ENCODE measurements at places on chromosomes 3 and 15. TPM values are rescaled to one million over a fixed set of nuclear protein-coding genes. Genes with fewer than 3 reads are reported as not detected.

DNA sequence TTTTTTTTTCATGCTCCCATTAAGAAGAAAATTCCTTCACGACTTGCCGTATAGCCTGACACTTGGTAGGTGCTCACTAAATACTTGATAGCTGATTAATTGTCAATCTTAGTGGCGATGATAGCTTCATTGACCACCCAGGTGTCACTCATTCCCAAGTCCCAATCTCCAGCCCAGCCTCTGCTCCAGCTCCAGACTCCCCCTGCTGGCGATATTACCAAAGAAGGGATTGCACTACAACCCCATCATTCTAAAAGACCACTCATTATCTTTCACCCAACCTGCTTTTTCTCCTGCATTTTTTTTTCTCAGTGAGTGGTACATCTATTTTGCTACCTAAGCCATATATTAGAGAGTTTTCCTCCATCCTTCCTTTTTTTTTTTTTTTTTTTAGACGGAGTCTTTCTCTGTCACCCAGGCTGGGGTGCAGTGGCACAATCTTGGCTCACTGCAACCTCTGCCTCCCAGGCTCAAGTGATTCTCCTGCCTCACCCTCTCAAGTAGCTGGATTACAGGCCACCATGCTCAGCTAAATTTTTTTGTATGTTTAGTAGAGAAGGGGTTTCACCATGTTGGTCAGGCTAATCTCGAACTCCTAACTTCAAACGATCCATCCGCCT is 19.5 kb upstream of the COMMD2 start:
- no peaks in the 10 kb centered on the region for H3K36me3 ChIP-seq
- no peaks in the 10 kb centered on the region for H3K27me3 ChIP-seq
- no peak overlapping the region for H3K27ac ChIP-seq
- no peaks in the 10 kb centered on the region for H3K4me1 ChIP-seq
- no peak overlapping the region for H3K4me3 ChIP-seq
- no peak for DNase-seq

DNA sequence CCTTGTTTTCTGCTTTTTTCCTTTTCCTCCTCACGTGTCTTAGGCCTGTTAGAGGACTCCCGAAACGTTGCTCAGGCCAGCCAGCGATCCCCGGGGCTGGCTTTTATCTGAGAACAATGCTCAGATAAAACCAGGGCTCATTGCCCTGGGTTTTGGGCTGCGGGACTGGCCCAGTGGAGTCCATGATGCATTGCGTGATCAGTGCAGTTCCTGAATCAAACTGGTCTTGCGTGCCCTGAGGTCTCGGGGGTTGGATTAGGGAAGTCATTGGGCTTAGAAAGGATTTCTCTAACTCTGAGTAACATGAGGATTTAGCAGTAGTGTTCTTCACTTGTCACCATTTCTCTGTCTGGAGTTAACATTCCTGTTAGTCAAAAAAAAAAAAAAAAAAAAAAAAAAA is 66.3 kb downstream of the CCR1 start:
- H3K27ac ChIP-seq: no peak overlapping the region
- no peaks in the 10 kb centered on the region for H3K36me3 ChIP-seq
- DNase-seq: no peak
- no peaks in the 10 kb centered on the region for H3K4me1 ChIP-seq

GRCh38 chr3:61877359-61878138 is 316.2 kb downstream of the PTPRG start:
- DNase-seq: no peak
- H3K27ac ChIP-seq: no peak overlapping the region
- no peaks in the 10 kb centered on the region for H3K36me3 ChIP-seq
- no peaks in the 10 kb centered on the region for H3K27me3 ChIP-seq
- H3K4me3 ChIP-seq: no peak overlapping the region

GRCh38 chr3:8734908-8735307 is 1.3 kb downstream of the CAV3 start:
- no peak for DNase-seq
- H3K36me3 ChIP-seq: no peaks in the 10 kb centered on the region
- no peaks in the 10 kb centered on the region for H3K4me1 ChIP-seq

DNA sequence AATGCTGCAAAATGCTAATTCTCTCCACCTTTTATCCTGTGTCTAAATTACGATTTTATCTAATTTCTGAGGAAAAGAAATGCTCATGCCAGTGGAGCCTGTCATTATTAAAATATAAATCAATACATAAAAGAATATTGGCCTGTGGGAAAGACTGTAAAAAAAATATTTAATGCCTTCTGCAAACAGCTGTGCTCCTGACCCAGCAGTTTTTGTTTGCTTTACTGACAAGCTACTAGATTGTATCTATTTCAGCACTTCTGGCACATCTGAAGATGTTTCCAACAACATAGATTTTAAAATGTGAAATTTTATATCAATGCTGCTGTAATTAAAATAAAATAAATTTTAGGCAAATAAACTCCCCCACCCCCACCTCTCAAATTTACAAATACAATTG is 493.6 kb upstream of the AGTR1 start:
- no peaks in the 10 kb centered on the region for H3K36me3 ChIP-seq
- no peak overlapping the region for H3K27ac ChIP-seq
- no peak for DNase-seq

GRCh38 chr3:126850370-126851085 is 132.4 kb upstream of the PLXNA1 start:
- H3K27ac ChIP-seq: no peak overlapping the region
- no peaks in the 10 kb centered on the region for H3K4me1 ChIP-seq

DNA sequence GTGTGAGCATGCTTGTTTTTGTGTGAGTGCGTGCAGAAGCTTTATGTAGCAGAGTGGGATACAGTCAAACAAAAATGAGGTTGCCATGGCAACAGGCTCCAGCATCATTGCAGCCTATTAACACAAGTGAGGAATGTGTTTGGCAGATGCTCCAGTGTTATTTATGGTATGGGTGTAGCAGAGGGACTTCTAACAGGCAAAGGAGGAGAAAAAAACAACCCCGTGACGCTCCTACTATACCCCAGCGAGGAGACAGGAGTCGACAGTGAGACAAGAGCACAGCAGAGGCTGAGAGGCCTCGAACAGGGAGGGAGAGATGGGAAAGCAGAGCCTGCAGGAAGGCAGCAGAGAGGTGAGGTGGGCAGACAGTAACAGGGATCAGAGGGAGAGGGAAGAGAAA is 4.9 kb downstream of the ADCY5 start:
- H3K27me3 ChIP-seq: no peaks in the 10 kb centered on the region
- no peak overlapping the region for H3K4me3 ChIP-seq
- no peak overlapping the region for H3K27ac ChIP-seq

DNA sequence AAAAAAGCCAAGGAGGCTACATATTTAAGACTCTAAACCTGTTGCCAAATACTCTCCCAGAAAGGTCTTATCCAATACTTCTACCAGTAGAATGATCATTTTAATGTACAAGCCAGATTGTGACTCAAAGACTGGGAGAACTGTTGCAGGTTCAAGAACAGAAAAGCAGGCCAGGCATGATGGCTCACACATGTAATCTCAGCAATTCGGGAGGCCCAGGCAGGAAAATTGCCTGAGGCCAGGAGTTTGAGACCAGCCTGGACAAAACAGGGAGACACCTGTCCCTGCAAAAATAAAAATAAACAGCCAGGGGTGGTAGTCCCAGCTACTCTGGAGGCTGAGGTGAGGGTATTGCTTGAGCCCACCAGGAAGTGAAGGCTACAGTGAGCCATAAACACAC is 17.8 kb upstream of the THUMPD3 start:
- H3K27ac ChIP-seq: no peak overlapping the region
- H3K4me1 ChIP-seq: no peaks in the 10 kb centered on the region
- H3K27me3 ChIP-seq: no peaks in the 10 kb centered on the region
- no peaks in the 10 kb centered on the region for H3K36me3 ChIP-seq
- no peak for DNase-seq
- H3K4me3 ChIP-seq: no peak overlapping the region

- H3K4me1 ChIP-seq: no peaks in the 10 kb centered on the region
- no peak for DNase-seq
- H3K27me3 ChIP-seq: no peaks in the 10 kb centered on the region
- no peak overlapping the region for H3K4me3 ChIP-seq
- H3K36me3 ChIP-seq: no peaks in the 10 kb centered on the region
- no peak overlapping the region for H3K27ac ChIP-seq
These were observed 30.4 kb downstream of the HAPLN3 start for GRCh38 chr15:88864861-88865497.

- DNase-seq: no peak
- no peaks in the 10 kb centered on the region for H3K4me1 ChIP-seq
- no peaks in the 10 kb centered on the region for H3K27me3 ChIP-seq
- no peak overlapping the region for H3K27ac ChIP-seq
These were observed 4.0 kb upstream of the PLAAT1 start for GRCh38 chr3:193237030-193237429.

DNA sequence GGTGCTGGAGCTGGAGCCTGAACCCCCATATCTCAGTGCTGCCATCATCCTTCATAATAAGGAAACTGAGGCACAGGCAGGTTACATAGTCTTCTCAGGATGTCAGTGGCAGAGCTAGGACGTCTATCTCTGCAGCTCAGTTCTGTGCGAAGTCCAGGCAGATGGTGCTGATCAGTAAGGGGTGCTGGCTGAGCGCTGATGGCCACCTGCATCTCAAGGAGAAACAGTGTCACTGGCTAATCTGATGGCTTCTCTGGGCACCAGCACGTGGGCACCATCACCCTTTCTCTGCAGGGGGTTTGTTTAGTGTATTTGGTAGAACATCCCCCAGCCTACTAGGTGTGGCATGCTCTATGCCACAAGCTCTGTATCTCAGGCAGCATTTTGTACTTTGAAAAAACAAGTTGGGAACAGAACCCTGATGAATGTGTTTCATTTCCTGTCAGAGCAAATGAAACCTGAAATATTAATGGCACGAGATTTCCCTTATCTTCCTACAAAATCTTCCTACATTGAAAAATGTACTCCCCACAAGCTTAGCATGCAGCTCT is 35.1 kb downstream of the APBA2 start:
- no peaks in the 10 kb centered on the region for H3K4me1 ChIP-seq
- H3K4me3 ChIP-seq: no peak overlapping the region
- no peaks in the 10 kb centered on the region for H3K27me3 ChIP-seq
- H3K27ac ChIP-seq: no peak overlapping the region
- DNase-seq: peak; percentile 26

- no peak for DNase-seq
- no peaks in the 10 kb centered on the region for H3K4me1 ChIP-seq
- no peak overlapping the region for H3K27ac ChIP-seq
These were observed 62.7 kb upstream of the TNFSF10 start for GRCh38 chr3:172585954-172586353.

- no peak for DNase-seq
- no peak overlapping the region for H3K4me3 ChIP-seq
- no peak overlapping the region for H3K27ac ChIP-seq
- H3K27me3 ChIP-seq: no peaks in the 10 kb centered on the region
- H3K36me3 ChIP-seq: no peaks in the 10 kb centered on the region
These were observed 103.5 kb upstream of the UBE2E2 start for GRCh38 chr3:23099677-23100076.

DNA sequence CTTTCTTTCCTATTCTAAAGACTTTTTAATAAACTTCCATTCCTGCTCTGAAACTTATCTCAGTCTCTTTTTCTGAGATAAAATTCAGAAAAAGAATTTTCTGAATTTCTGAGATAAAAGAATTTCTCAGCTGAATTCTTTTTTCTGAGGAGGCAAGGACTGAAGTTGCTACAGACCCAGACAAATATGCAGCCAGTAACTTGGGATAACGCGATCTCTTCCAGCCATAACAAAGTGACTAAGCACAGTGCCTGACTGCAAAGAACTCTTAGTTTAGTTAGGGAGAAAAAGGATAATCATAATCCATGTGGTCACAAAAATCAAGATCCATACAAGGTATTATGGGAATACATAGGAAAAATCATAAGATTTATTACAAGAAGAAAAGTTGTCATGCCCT is 222.0 kb upstream of the GAP43 start:
- peaks cover 5% of the 10 kb centered on the region for H3K4me1 ChIP-seq
- H3K27ac ChIP-seq: no peak overlapping the region
- no peak for DNase-seq

DNA sequence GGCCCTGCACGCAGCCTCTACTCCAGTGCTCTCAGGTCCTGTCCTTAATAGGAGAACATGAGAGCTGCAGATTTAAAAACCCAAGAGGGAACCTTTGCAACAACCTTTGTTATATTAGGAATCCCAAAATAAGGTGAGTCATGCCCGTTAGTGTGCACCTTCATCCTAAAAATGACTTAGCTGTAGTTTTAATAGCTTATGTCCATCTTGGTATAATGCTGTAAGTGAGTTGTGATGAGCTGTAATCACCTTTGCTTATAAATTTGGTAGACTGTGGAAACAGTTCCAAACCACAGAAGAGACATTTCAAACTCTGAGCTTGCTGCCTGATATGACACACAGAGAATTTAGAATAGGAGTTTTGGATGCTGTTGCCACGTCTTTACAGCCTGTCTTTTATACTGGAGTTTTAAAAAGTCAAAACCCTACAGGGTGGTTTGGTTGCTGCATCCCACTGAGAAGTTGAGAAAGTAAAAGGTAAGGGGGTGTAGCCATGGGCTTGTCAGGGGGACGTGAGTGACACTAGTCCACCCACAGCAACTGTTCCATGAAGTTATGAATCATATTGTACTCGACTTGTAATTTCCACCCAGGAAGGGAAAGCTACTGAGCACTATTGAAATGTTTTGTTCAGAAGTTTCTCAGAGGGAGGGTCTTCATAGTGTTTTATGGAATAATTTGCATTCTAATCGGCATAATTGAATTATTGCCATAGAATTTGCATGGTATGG is 27.4 kb upstream of the CD47 start:
- H3K27me3 ChIP-seq: no peaks in the 10 kb centered on the region
- H3K4me1 ChIP-seq: no peaks in the 10 kb centered on the region
- H3K4me3 ChIP-seq: no peak overlapping the region
- no peak overlapping the region for H3K27ac ChIP-seq
- H3K36me3 ChIP-seq: no peaks in the 10 kb centered on the region

GRCh38 chr3:161560008-161560637 is 63.5 kb downstream of the OTOL1 start:
- no peaks in the 10 kb centered on the region for H3K27me3 ChIP-seq
- H3K27ac ChIP-seq: no peak overlapping the region
- DNase-seq: peak; percentile 70
- H3K4me1 ChIP-seq: no peaks in the 10 kb centered on the region
- H3K36me3 ChIP-seq: no peaks in the 10 kb centered on the region
- H3K4me3 ChIP-seq: no peak overlapping the region

- no peaks in the 10 kb centered on the region for H3K36me3 ChIP-seq
- H3K27me3 ChIP-seq: no peaks in the 10 kb centered on the region
- H3K27ac ChIP-seq: no peak overlapping the region
- H3K4me1 ChIP-seq: no peaks in the 10 kb centered on the region
- H3K4me3 ChIP-seq: no peak overlapping the region
- DNase-seq: no peak
These were observed 57.1 kb upstream of the SSR3 start for GRCh38 chr3:156611870-156612494.

Gene GOLGA8J
- not detected for total RNA-seq

Gene BFSP2
- total RNA-seq: not detected

Gene ACP3
- 4.2 TPM for total RNA-seq

Gene GHRL
- total RNA-seq: 1.6 TPM

Gene EFCC1
- 3.1 TPM for total RNA-seq

Gene CLSTN2
- 18.0 TPM for total RNA-seq

Gene SLC7A14
- not detected for total RNA-seq

Gene XCR1
- total RNA-seq: 0.63 TPM

Gene C3orf70
- 20.4 TPM for total RNA-seq

Gene RASGRP1
- 1.5 TPM for total RNA-seq

Gene FBXO45
- total RNA-seq: 6.1 TPM

Gene KCNMB2
- not detected for total RNA-seq

Gene TMEM202
- not detected for total RNA-seq
